ENCODE measurements at places on chromosomes 11 and 22. TPM values are rescaled to one million over a fixed set of nuclear protein-coding genes. Genes with fewer than 3 reads are reported as not detected.

- no peak for DNase-seq
Measured at GRCh38 chr11:31646216-31646615, 136.6 kb downstream of the ELP4 start.

- DNase-seq: no peak
Measured at GRCh38 chr11:110268441-110268840, 28.0 kb downstream of the RDX start.

The MRPL49 gene
- total RNA-seq: 72.2 TPM

- no peak for DNase-seq
Measured at GRCh38 chr11:112288021-112288420, 27.4 kb upstream of the PLET1 start.

DNA sequence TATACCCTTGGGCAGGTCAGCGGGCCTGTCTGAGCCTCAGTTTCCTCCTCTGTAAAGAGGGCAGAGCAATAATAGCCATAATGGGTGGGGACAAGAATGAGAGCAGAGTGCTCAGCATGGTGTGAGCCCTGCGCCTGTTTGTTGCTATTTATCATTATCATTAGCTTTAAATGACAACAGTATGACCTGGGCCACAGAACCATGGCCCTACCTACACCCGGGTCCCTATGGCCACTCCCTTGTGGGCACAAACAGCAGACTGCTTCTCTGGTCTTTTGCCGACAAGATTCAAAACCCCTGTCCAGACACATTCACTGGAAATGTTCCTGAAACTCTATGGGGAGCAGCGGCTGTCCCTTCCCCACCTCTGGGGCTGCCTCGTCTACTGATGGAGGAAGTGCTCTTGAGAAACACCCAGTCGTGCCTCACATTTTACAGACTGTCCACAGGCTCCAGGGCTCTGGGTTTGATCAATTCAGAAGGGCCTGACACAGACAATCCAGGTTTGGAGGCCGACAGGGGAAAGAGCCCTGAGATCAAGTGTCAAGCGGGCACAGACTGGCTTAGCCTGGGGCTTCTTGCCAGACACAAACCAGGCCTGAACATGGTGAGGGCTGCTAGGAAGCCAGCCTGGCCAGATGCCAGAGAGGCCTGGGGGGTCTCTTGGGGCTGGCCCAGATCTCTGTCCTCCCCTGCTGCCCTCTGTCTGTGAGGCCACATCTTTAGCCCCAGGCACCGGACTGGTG lies 112.5 kb upstream of the CD82 start:
- no peak for DNase-seq

GRCh38 chr22:27105142-27106025 lies 448.0 kb downstream of the MIAT start:
- DNase-seq: no peak

The CD3G gene
- 1.4 TPM for total RNA-seq

DNA sequence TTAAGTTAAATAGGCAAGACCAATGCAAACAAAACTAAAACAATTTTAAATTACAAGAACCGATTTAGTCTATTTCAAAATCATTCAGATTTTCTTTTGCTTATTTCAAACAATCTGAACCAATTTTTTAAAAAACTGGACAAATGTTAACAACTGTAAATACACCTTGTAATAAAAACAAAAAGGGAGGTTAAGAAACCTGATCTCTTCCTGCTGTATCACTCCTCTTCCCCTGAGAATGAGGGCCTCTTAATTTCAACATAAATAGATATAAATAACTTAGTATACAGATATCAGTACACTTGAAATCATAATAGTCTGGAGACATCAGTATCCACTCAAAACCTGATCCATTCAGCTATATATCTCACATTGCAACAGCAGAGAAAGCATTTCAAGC lies 346.6 kb downstream of the TTC28 start:
- DNase-seq: no peak

The PNPLA5 gene
- not detected for total RNA-seq

The C11orf21 gene
- 0.94 TPM for total RNA-seq

DNA sequence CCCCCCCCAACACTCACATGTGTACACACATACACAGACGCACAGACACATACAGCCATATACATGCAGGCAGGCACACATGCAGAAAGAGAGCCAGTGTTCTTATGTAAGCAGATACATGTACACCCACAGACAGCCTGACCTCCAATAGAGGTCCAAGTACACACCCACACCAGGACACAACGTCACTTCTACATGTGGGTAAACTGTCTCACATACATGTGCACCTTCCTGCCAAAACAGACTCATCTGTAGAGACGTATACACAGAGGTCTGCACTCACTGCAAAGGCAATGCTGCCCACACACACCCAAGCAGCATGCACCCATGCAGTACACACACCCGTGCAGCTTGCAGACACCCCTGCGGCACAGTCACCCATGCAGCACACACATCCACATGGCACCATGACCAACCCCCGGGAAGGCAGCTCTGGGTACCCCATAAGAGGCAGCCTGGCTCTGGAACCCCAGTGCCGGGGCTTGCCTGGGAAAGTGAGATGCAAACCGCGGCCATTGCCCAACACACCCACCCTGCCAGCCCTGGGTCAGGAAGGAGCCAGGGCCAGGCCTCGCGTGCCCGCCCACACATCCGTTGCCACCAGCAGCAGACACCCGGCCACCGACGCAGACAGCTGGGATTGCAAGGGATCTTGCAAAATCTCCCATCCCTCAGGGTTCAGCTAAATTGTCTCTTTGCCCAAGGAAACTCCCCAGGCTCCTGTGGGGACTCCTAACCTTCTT lies 10.1 kb downstream of the CASTOR1 start:
- no peak for DNase-seq

- DNase-seq: no peak
Measured at GRCh38 chr22:34294986-34295385, 374.7 kb upstream of the LARGE1 start.
